Left forelimb (tissue), 1 donor: ENCODE measurements at places on chromosomes 3 and 15.

GRCh38 chr15:80153900-80154299 is 1.1 kb downstream of the FAH start:
- no peak for DNase-seq

- no peak for DNase-seq
Measured at GRCh38 chr3:192339214-192339613, 388.1 kb downstream of the FGF12 start.

DNA sequence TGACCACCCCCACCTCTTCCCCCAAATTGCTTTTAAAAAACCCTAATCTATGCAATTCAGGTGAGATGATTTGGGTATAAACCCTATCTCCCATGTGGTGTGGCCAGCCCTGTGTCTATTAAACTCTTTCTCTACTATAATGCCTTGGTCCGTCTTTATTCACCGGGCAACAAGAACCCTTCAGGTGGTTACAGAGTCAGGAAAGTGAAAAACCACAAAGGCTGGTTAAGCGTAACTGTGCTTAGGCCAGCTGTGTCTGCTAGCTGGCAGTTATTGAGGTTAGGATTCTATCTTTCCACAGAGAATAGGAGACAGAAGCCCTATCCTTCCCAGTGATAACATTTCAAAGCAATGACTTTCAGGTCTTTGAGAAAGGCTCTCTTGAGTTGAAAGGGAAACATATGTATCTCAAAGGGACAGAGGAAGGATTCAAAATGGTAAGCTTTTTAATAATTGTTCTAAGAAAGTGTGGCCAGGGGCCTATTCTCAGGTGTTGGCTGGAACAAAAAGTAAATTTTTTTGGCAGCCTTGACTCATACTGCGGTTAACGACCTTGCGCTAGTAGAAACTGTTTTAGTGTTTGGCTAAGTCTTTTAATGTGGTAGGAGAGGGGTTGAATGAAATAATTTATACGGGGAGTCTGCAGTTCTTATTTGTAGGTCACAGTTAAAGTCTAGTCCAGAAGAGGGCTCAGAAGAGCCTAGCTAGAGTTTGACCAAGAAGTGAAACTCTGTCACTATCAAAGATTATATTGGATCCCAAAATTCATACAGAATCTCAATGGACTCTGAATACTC is 89.0 kb downstream of the NPAP1 start:
- no peak for DNase-seq

DNA sequence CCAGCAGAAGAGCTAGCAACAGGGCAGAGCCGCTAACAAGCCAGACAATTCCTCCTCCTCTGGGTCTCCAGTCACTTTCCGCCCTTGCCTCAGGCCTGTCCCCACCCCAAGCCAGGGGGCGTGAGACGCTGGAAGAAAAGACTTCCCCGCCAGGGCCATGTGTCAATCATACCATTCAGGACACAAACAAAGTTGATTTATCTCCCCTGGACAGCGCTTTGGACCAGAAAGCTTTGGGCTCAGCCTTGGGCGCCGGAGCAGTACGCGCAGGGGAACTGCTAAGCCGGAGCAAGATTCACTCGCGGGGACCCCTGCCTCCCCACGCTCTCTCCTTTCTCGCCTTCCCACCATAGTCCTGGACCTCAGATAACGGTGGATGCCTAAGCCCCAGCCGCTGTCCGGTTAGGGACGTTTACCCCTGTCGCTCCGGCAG is 479 bp downstream of the LRRC2 start:
- no peak for DNase-seq

DNA sequence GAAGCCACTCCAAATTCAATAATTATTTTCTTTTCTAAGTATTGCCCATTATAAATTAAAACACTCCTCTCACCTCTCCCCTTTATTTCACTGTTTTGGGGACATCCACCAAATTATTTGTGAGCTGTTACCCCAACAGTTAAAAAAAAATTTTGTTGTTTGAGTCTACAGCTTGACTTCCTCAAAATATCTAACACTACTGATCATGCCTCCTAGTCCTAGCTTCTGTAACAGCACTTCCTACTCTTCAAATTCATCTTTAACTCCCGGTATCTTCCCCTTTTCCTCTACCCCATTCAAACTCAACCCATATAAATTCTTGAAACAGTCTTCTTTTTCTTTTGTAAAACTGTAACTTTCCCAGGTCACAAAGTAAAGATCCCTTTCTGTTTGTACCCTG is 15.9 kb downstream of the PARL start:
- DNase-seq: no peak

DNA sequence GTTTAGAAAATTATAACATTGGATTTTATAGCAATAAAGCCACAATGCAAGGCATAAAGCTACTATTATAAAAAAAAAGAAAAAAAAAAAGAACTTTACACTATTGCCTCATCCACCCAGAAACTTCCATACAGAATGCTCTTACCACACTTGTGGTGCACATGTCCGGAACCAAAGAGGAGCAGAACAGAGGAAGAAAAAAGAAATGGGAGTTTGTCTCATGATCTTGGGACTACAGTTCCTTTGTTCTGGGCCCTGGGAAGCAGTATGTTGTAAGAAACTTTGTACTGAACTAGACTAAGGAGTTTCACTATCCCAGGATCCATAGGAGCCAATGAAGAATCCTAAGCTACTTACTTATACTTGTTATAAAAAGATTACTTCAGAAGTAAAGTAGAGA is 36.1 kb downstream of the FMN1 start:
- no peak for DNase-seq
